ENCODE measurements at places on chromosomes 13 and 19.

- no peak for DNase-seq
These were observed 4.2 kb downstream of the C5AR1 start for GRCh38 chr19:47313754-47314295.

- DNase-seq = no peak
These were observed 7.3 kb upstream of the SBK3 start for GRCh38 chr19:55552620-55553019.

DNA sequence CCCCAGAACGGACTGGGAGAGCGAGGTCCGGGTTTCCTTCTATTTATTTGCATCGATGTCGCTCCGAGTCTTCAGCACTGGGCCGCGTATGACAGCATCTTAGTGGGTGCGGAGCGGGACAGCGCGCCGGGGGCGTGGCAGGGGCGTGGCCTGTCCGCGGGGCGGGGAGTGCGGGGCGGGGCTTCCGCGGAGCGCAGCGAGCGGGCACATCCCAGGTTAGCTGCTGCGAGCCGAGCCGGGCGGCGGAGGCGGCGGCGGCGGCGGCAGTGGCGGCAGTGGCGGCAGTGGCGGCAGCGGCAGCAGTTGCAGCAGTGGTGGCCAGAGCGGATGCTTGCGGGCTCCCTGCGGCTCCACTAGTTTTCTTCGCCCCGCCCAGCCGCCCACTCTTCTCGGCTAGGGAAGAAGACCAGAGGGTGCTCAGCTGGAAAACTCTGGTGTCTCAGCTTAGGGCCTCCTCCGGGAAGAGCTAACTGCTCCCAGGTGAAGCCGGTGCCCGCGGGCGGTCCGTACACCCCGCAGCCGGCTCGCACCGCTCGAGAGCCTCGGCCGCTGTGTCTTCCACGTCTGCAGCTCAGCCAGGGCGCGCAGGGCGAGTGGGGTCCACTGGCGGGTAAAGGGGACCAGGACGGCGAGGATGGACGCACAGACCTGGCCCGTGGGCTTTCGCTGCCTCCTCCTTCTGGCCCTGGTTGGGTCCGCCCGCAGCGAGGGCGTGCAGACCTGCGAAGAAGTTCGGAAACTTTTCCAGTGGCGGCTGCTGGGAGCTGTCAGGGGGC is at the start of gene GPC5:
Gene GPC5 (plus strand): TSS at position 209 of the 776 bp plus-strand sequence.
- peak; percentile 65 for DNase-seq

GRCh38 chr13:63481334-63481733 is 2065.7 kb upstream of the PCDH20 start:
- no peak for DNase-seq

- DNase-seq = no peak
These were observed 130.8 kb downstream of the KLF12 start for GRCh38 chr13:74003374-74003773.

- DNase-seq = no peak
These were observed 1.3 kb downstream of the ZFP14 start for GRCh38 chr19:36377541-36378178.

DNA sequence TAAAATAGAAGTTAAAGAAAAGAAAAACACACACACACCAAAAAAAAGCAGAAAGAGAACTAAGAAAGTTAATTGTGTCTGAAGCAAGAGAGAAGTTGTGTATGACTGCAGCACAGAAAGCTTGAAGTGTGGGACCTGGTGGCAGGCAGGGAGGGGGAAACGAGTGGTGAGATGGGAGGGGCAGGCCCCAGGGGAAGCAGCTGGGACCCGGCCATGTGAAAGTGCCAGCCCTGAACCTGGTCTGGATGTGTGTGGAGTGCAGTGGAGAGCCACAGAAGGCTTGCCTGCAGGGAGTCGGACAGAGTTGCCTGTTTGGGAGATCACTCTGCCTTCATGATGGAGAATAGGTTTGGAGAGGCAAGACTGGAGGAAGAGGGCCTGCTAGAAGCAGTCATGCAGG is 199.0 kb downstream of the GGACT start:
- no peak for DNase-seq

DNA sequence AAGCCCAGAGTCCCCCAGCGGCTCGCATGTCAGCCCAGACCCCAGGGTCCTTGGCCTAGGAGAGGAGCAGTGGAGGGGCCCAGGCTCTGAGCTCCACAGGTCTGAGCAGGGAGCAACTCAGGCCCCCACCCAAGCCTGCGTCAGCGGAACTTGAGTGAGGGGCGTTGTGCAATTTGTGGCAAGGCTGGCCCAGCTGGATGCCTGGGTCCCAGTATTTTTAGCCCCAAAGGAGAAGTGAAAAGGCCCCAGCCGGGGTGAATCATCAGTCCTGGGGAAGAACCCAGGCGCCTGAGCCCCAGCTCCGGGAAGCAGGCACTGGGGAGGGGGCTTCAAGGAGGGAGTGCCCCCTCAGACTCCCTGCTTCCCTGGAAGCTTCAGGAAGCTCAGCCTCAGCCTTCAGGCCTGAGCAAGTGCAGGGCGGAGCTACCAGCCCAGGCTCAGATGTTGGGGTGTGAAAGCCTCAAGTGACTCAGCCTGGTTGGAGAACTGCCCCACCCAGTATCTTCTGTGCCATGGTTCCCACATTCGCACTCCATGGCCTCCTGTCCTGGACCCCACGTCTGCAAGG is 7.2 kb downstream of the MED29 start:
- no peak for DNase-seq

DNA sequence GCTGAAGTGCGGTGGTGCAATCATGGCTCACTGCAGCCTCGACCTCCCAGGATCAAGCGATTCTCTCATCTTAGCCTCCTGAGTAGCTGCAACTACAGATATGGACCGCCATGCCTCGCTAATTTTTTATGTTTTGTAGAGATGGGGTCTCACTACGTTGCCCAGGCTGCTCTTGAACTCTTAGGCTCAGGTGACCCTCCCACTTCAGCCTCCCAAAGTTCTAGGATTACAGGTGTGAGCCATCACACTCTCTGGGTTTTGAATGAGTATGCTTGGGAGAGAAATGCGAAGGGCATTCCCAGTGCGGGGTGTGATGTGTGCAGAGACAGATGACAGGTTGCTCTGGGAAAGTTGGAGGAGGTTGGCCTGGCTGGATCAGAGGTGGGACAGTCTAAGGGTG is 49.0 kb downstream of the RYR1 start:
- no peak for DNase-seq

DNA sequence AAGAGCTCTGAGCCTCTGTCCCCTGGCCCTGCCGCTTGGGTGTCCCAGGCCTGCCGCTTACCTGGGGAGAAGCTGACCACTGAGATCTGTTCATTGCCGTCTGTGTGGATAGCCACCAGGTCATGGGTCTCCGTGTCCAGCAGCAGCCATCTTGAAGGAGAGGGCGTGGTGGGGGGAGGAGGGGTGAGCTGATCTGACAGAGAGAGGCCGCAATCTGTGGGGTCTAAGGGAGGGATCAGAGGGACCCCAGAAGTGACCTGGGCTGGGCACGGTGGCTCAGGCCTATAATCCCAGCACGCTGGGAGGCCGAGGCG is 14.6 kb upstream of the GPR4 start:
- DNase-seq = no peak

- no peak for DNase-seq
These were observed 1.5 kb downstream of the KCNN1 start for GRCh38 chr19:17968362-17968761.

- DNase-seq = no peak
These were observed 286.5 kb downstream of the FOXO1 start for GRCh38 chr13:40379794-40380578.

Measured in NCI-H510A treated with DMSO at 0.1 percent for 48 hours (cell line).